ENCODE measurements at places on chromosomes 3 and 15.

DNA sequence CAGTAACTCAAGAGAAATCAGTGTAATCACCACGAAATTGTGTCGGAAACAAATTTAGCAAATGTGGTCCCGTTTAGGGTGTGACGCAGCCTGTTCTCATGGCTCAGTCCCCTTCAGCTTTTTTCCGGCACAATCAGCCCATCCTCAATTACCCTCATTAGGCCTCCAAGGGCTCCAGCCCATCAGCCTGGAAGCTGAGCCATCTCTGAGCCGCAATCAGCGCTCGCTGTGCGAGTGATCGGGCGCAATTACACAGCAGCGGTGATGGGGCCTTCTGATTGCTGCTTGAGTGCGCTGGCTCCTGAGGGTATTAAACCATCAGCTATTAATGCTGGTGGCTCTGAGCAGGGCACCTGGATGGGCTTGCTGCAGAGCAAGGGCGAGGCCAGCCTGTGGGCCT, 55.6 kb downstream of the PLXNA1 start:
- DNase-seq = no peak

- no peak for DNase-seq
Observed at GRCh38 chr3:190697502-190697830, 165.0 kb downstream of the GMNC start.

DNA sequence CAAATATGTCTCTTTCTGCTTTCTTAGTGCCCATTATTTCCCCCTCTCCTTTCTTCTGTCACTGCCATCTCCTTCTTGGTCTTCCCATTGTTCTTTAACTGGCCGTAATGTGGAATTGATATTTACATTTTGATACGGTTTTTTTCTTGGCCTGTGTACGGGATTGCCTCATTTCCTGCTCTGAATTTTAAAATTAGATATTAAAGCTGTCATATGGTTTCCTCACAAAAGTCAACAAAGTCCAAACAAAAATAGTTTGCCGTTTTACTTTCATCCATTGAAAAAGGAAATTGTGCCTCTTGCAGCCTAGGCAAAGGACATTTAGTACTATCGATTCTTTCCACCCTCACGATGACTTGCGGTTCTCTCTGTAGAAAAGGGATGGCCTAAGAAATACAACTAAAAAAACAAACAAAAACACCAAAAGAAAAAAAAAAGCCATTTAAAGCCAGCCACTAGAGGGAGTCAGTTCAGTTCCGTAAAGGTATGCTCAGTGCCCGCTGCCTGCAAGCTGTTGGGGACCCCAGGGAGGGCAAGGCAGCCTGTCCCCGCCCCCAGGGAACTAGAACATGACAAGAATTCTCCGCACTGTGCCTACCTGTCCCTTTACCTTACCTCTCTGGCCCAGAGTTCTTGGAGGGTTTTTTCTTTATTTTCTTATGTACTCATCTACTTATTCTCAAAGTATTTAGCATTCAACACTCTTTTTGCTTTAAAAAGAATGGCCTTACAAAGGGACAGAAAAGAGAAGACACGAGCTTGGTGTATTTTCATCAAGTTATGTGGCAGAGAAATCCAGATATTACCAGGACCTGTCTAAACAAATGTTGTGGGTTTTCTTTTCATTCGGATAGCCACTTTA, 30.0 kb upstream of the NR2E3 start:
- peak; percentile 7 for DNase-seq

DNA sequence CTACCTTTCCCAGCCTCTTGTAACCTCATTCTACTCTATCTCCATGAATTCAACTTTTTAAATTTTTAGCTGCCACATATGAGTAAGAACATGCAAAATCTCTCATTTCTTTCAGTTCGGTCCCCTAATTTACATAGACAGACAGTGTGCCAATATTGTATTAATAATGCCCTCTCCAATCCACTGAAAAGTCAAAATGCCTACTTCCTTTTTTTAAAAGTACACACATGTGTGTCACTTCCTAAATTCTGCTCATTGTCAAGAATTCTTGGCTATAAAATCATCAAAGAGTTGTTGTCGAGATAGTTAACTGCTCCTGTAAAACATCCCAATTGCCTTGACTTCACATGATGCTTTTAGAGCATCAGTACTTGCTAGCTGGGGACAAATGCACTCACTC, 84.2 kb upstream of the IL12A start:
- no peak for DNase-seq

- DNase-seq = no peak
Observed at GRCh38 chr3:29348316-29348715, 67.4 kb downstream of the RBMS3 start.

DNA sequence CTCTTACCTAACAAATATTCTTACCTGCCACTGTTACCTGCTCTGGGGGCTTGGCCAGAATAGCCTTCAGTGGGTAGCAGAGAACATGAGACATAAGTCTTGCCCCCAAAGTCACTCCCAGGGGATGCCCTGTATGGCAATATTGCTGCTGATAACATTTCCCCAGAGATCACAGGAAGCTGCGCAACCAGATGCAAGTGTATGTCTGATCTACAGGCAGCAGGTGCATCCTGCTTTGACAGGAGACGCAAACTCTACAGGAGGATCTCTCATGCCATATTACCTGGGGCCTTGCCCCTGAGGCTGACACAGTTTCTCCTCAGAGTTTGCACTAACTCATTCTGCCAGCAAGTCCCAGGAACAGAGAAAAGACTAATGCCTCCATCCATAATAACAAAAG, 174.4 kb upstream of the LPP start:
- DNase-seq = no peak

DNA sequence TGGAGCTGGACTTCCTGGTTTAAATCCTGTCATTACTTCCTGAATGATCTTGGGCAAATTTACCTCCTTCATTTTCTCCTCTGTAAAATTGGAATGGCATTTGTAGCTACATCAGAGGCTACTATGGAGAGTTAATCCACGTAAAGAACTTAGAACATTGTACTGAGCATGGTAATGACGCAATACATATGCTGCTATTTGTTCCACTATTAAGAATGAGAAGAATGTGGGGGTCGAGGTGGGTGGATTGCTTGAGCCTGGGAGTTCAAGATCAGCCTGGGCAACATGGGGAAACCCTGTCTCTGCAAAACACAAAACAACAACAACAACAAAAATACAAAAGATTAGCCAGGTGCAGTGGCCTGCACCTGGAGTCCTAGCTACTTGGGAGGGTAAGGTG, 250.6 kb downstream of the RYR3 start:
- DNase-seq = no peak

DNA sequence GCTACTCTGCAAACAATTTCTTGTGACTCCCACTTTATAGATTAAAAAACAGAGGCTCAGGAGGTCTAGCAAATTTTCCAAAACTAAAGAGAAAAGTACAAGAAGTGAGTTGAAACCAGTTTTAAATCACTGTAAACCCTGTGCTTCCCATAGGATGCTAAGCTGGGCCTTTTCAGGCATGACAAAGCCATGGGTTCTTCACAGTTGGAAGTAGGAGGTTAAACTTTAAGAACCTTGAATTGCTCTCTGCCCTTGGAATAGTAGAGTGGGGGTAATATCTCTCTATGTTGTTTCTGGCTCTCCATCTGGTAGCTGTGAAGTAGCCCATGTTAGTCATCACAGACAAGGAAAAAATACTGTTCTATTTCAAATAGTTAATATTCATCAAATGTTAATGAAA, 193.6 kb upstream of the SATB1 start:
- no peak for DNase-seq

- no peak for DNase-seq
Observed at GRCh38 chr3:27340534-27340933, 28.6 kb downstream of the NEK10 start.

Measured in stimulated activated CD8-positive, alpha-beta memory T cell treated with anti-CD3 and anti-CD28 coated beads, Interleukin-4, amount 100 ng/mL, for 24 hours (primary cell).